Hematopoietic multipotent progenitor cell treated with erythropoietin and hydrocortisone succinate and interleukin-3 and kit ligand, for 17 days (in vitro differentiated cells): ENCODE measurements at places on chromosomes 12 and 14.

DNA sequence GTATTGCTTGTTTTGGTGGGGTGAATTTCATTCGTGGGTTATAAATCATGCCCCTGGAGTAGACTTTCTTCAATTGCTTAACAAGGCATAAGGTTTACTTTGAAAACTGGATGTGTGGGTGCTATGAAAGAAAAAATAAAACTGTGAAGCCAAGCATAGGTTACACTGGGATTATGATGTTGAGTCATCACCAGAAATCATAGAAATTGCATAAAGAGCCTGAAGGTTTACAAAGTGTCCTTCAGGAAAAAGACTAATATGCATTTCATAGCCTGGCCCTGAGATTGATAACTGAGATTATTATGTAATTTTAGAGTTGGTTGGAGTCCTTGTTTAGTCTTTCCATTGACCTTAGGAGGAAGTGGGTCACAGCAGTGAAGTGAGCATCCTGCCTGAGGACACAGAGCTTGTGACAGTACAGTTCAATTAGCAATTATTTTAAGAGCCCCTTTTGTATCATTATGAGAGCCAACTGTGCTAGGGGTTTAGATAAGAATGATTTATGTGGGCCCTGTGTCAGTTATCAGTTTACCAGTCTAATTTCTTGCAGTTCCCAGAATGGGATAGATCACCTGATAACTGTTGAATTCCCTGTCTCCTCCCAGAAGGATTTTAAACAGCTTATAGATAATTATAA is 13.6 kb downstream of the LRRK2 start:
- no peak for DNase-seq

DNA sequence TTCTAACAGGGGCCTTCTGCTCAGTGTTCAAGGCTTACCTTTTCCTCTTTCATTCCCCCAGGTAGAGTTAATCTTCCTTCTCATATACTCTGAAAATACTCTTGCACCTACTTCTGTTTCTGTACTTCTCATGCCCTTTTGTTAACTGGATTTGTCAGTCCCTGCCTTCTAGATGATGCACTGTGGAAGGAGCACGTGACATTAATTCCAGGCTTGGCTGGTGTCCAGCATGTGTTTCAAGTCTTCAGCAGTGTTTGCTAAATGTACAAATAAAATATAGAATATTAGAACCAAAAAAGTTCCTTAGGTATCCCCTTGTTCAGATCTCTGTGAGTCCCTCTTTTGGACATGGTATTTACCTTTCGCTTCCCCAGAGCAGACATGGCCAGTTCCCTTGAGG is 27.9 kb upstream of the EVL start:
- DNase-seq, result no peak

- no peak for DNase-seq
Observed at GRCh38 chr12:94550964-94551363, 91.3 kb upstream of the CEP83 start.

GRCh38 chr12:91327889-91328288 is 145.3 kb upstream of the DCN start:
- no peak for DNase-seq
